ENCODE measurements at places on chromosomes 4 and X.

DNA sequence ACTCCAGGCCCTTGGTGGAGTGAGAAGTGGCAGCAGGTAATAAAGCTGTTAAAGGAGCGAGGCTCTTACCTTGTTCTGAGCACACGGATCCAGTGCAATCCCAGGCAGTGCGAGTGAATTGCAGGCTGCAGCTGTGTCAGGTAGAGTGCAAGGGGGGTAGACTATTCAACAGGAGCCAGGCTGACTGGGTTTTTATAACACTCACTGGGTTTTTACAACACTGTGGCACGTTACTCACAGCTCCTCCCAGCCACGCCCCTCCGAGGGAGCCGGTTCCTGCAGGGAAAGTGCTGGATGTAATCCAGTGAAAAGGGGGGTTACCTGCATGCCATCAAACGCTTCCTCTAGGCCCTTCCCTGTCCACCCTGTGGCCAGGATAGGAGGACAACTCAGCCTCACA is 358 bp downstream of the FGFBP1 start:
- no peak for DNase-seq

- no peak for DNase-seq
Measured at GRCh38 chr4:87196927-87197326, 23.5 kb downstream of the KLHL8 start.

DNA sequence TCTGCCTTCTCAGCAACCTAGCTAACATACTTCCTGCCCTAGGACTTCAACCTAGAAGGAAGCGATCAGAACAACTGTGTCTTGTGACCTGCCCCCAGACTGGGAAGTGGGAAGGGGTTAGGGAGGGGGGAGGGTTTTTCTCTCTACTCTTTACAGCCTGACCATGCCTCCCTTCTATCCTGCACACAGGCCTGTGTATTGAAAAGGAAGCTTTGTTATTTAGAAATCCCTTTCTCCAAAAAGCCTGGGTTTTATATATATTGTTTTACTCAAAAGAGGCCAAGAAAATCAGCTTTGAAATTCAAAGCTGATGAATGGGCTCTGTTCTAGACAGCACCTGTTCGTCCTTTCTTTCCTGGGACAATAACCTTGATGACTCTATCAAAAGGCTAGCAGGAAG is 35.2 kb upstream of the SMS start:
- no peak for DNase-seq

- DNase-seq = no peak
Measured at GRCh38 chr4:43757147-43757546, 691.5 kb downstream of the KCTD8 start.

DNA sequence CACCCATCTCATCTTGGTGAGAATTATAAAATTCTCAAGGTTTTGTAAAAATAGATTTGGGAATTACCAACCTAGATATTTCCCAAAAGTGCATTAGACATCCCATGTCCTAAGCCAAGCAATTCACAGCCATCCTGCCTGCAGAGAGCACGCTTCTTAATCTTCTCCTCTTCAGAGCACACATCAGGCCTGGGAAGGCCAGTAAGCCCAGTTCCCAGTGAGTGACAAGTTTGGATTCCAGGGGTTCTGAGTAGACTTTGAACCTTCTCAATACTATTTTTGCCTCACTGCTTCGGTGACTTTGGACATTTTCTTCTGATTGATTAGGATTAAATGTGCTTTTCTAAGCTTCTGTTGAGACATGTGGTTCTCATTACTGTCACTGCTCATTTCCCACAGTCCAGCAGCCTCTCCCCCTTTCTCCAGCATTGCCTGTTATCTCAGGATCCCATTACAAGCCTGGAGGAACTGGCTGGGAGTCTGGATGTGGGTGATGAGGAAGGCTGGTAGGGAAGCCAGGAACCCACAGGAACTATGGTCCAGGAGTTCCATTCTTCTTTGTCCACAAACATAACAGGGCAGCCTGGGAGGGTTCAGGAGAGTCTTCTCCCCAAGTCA is 56.4 kb upstream of the TMEM150C start:
- DNase-seq = no peak

DNA sequence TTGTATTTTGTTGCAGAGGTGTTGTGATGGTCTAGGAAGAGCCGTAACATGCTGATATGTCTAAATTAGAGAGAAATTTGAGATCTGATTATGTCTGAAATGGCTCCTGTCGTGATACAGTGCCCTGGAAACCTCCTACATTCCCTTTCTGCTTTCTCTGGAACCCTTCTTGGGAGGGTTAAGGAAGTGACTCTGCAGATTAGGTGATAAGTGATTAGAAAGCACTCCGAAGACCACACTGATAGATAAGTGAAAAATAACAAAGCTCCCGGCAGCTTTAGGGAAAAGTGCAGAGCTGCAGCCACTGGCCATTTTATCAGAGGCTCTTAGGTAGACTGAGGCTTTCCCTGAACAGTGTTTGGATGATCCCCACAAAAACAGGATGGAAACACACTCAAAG is 110.6 kb downstream of the MGST2 start:
- DNase-seq = no peak

DNA sequence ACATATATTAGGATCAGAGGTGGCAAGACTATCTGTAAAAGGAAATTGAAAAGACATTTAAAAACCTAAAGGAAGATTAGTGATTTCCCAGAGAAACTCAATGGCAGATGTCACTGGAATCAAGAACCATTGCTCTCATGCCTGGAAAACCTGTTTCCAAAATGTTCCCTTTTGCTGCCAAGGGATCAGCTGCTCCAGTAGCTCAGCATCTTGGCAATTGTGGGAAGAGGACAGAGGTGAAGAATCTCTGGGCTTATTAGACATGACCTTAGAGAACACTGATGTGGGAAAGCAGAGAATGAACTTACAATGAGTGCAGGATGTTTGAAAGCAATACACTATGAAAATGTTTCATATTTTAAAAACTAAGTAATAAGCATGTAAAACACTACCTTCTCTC is 98.3 kb downstream of the SHROOM3 start:
- DNase-seq = no peak

GRCh38 chr4:79982601-79983322 is 90.3 kb downstream of the ANTXR2 start:
- DNase-seq = no peak

- DNase-seq = no peak
Measured at GRCh38 chrX:103431316-103431715, 55.0 kb downstream of the BEX3 start.

DNA sequence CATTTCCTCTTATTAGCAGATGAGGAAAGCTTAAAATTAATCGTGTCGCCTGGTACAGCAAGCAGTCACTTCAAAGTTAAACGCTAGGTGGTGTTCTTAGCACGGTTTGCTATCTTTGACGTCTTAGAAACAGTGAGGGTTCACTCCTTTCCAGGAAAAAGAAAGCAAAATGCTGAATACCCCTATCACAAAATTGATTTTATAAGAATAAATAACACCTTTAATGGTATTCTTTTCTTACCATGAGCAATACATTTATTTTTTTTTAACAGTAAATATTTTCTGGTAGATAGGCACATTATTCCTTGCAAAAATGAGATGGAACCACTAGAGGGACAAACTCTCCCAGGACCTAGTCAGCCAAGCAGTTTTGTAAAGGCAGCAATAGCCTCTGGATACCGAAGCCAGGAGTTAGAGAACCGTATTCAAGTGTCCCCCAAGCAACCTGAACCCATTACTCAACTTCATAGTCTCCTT is 153.9 kb downstream of the KDR start:
- no peak for DNase-seq

DNA sequence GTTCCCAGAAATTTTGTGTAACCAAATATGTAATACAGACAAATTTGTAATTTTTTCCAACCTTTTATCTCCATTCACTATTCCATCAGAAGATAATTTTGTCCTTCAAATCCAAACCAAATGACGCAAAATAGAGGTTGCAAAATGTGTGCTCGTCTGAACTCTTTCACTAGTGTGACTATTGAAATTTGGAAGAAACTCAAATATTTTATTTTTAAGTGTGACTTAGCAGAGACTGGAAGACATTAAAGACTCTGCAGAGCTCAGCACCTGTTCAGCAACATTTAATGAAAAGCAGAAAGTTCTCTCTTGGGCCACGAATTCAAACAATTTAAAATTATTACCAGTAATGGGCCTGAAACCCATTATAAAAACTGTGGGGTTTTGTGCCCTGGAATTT is 30.0 kb upstream of the APELA start:
- no peak for DNase-seq

- peak; percentile 55 for DNase-seq
Measured at GRCh38 chrX:144219035-144219434, 335.2 kb downstream of the UBE2NL start.

DNA sequence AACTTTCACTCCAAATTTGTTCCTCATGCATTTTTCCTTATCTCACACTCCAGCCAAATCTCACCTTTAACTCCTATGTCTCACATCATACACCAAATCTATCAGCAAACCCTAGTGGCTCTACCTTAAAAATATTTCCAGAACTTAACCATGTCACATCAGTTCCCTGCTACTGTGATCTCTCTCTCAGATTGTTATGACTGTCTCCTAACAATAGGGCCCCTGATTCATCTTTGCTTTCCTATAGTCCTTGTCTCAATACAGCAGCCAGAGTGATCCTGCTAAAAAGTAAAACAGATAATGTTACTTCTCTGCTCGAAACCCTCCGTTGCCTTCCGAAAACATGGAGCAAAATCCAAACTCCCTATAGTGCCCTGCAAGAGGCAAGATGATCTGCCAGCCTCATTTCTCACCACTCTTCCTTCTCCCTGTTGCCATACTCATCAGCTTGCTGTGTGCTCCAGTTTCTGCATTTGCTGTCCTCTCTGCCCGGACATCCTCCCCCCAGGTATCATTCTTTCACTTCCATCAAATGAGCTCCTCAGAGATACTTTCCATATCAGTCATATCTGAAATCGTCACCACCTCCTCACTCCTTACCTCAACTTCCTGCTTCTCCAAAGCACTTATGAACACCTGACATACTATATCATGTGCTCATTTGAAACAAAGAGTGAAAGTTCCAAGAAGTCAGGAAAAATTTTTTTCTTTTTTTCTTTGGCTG is 293.4 kb upstream of the NR3C2 start:
- DNase-seq = no peak

DNA sequence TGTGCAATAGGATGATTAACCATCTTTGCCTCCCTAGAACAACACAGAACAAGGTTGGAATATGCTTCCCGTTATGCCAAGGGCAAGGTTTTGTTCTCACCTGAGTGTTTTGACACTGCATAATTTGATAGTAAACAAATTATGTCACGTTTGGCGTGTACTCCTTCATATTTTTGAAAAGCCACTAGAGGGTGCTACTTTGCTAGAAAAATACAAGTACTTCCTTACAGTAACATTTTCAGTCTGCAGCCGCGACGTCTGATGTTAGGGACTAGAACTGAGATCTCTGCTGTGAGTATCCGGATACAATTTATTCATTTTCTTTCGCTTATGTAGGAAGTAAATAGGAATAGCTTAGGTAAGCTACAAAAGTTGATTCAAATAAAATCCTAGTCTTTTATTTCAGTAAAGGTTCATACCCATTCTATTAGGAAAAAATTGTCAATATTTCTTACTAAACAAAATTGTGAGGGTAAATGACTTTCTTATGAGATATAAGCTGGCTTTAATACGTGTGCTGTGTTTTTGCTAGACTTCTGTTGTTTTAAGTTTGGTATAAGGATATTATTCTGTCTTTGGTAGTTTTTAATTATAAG is 181.1 kb upstream of the WDFY3 start:
- no peak for DNase-seq

DNA sequence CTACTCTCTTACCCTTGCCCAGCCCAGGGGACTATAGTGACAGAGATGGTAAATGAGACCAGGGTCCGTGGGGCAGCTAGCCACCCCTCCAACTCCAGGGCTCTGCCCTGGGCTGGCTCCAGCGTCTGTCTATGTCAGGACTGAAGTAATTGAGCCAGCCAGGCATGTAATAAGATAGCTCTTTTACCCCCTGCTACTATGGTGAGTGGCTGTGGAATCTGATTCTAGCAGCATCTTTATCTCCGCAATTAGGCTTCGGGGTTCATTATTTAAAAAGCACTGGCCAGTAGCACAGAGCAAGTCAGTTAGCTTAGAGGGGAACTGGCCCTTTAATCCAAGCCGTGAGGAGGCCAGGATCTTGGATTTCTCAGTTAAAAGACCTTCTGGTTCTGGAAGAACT is 123.3 kb upstream of the RAI2 start:
- DNase-seq = no peak

DNA sequence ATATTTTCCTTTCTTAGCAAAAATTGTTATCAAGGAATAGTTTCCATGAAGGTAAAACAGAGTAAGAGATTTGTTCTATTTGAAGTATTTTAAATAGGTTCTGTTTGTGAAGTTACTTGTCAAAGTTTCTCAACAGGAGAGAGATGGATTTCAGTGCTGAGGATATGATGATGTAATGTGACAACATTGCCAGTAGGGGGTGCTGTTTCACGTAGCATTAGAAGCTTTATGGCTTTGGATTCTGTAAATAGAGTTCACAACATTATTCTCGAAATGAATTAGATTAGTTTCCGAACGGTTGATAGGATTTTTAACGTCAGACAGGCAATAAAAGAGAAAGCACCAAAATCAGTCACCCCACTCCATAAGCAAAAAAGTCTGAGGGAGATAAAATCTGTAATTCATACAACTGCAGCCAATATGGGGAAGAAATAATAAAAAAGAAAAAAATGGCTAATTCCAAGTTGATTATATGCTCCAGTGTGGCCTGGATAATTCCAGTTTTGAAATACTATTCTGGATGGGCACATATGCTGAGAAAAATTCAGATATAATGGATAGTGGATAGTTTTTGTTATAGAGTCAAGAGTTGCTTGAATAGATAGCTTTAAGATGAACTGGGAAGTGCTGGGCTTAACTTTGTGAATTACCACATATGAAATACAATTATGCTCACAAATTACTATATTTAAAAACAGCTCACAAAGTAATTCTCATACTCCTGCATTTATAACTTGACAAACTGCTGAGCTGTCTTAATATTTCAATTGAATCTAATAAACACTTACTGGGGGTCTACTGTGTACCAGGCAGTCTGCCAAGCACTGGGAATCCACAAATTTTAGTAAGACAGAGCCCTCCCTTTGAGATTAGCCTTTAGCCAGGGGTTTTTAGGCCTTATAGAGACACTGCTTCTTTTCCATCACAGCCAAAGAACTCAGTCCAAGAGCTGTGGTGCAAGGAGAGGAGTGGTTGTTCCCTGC is 109.1 kb downstream of the GPAT3 start:
- DNase-seq = no peak

DNA sequence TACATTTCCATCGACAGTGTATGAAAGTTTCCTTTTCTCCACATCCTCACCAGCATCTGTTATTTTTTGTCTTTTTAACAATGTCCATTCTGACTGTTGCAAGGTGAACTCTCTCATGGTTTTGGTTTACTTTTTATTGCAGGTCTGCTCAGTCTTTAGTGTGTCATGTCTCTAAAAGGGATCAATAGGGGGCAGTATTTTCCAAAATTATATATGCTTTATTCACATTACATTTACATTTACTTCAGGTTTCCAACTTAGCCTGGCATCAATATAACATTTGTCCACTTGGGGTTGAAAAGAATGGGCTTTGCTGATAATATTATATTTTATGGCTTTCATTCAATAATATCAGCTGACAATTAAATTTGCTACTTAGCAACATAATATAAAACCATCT is 265.0 kb upstream of the SLITRK2 start:
- DNase-seq = no peak
